Glutamatergic neuron (in vitro differentiated cells): ENCODE measurements at places on chromosomes 2 and 18. TPM values are rescaled to one million over a fixed set of nuclear protein-coding genes. Genes with fewer than 3 reads are reported as not detected.

GRCh38 chr2:237702441-237703391, 75.3 kb downstream of the LRRFIP1 start:
- peak overlapping the region; percentile 85 for H3K27ac ChIP-seq
- H3K36me3 ChIP-seq, result no peaks in the 10 kb centered on the region
- peaks cover 63% of the 10 kb centered on the region for H3K4me1 ChIP-seq
- no peak for DNase-seq
- H3K27me3 ChIP-seq, result peaks cover 5% of the 10 kb centered on the region
- peak overlapping the region; percentile 77 for H3K4me3 ChIP-seq

DNA sequence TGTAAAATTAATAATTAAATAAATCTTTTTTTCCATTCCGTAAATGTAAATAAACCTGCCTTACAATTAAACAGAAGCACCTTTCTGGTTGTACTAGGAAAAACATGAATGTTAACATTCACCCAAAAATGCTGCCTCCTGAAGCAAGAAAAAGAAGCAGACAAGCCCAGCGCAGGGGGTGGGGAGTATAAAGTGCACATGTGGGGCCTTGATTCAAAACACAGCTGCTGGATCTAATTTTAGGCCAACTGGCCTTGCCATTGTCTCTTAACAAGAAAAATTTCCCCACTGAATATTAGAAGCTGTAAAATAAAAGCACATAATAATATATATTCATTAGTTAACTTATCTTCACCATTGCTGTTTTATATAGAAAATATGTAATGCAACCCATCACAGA, 28.3 kb downstream of the TCF4 start:
- H3K27me3 ChIP-seq, result peaks cover 2% of the 10 kb centered on the region
- peaks cover 12% of the 10 kb centered on the region for H3K4me1 ChIP-seq
- no peak overlapping the region for H3K27ac ChIP-seq

DNA sequence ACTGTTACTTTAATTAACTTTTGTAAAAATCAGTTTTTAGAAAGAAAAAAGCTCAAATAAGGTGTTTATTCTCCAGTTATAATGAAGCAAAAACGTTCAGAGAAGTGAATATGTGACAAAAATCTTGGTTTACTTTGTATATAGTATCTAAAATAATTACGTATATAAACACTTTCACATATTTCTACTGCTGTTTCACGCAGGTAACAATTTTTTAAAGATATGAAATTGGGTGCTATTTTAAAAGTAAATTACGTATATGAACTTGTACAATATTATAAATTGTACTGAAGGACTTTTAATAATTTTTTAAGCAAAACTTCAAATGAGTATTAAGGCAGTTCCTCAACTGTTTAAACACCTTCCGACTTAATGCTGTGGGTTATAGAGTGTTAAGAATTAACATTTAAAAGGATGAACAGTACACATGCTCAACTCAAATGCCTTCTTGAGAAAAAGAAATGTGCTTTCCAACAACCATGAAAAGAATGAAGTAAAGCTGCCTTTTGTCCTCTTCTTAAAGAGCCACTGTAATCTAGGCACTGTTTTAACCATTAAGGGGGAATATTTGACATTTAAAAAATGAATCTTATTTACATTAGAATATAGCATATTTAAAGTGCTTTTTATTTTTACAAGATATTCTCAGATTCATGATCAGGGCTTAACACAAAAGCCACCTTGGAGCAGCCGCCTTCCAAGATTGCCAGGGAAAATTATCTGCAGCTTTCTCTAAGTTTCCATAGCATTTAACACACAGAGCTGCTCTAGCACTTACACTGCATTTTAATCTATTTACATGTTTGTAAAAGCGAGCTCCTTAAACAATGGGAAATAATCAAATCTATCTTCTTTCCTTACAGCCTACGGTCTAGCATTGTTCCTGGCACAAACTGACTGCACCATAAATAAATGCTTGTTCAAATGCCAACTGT, 56.5 kb upstream of the CDKL4 start:
- no peak overlapping the region for H3K27ac ChIP-seq
- no peaks in the 10 kb centered on the region for H3K36me3 ChIP-seq
- no peaks in the 10 kb centered on the region for H3K27me3 ChIP-seq
- no peaks in the 10 kb centered on the region for H3K4me1 ChIP-seq

DNA sequence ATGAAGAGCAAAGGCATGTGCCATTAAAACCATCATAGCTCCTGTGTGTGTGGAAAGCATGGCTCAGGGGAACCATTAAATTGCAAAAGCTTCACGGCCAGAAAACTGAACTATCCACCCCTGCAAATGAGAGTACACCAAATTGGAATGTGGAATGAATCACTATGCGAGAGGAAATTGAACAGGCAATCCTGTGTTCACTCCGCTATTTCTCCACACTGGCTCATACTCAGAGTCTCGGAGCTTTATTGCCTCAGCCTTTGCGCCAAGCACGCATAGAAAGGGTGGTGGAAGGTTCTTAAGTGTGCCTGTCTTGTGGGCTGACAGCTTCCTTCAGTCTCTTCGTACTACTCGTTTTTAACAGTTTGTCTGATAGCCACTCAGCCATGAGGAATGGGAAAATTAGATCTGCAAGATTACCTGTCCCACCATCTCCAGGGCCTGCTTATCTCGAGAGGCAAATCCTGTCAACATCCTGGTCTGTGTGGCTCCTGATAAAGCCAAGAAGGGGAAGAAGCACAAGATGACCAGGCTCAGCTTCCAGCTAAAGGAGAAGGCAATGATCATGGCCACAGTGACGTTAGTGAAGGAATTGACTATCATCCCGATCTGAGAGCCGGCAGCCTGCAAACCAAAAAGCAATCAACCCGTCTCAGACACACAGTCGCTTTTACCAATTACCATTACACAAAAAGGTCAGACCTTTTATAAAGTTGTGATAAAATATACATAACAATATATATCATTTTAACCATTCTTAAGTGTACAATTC, 34.9 kb downstream of the G6PC2 start:
- H3K27me3 ChIP-seq, result no peaks in the 10 kb centered on the region
- H3K27ac ChIP-seq, result no peak overlapping the region
- H3K36me3 ChIP-seq, result no peaks in the 10 kb centered on the region
- DNase-seq, result no peak
- no peaks in the 10 kb centered on the region for H3K4me1 ChIP-seq

- H3K4me3 ChIP-seq, result no peak overlapping the region
- peaks cover 2% of the 10 kb centered on the region for H3K27me3 ChIP-seq
- no peaks in the 10 kb centered on the region for H3K36me3 ChIP-seq
- H3K4me1 ChIP-seq, result peaks cover 14% of the 10 kb centered on the region
Measured at GRCh38 chr2:127864877-127865276, 6.9 kb upstream of the POLR2D start.

DNA sequence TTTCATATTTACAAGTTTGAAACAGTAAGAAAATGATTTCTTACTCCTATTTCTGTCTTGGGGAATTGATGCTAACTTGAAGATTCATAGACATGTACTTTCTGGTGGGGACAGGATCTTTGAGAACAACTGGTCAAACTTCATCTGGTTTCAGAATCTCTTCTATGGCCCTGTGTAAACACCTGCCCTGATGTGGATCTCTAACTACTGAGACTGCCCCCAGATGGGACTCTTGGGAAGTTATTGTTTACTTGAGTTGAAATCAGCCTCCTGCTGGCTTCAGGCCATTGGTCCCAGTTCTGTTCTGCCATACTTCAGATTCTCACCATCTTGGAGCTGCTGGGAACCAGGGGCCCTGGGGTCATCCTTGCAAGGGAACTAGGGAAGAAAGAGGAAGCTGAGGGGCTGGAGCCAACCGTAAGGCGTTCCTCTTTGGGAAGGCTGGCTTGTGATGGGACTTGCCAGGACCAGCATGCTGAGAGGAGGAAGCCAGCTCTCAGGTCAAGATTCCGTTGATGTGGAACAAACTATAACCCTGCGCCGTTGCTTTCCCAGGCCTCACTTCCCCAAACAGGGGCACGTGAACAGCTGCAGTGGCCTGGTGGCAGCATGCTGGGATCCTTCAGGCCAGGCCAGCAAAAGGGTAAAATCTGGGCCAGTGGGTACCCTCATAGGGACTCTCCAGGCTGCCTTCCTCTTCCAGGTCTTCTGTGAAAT, 135.5 kb upstream of the CXCR4 start:
- no peaks in the 10 kb centered on the region for H3K27me3 ChIP-seq
- no peak overlapping the region for H3K27ac ChIP-seq
- no peak overlapping the region for H3K4me3 ChIP-seq
- DNase-seq, result no peak

DNA sequence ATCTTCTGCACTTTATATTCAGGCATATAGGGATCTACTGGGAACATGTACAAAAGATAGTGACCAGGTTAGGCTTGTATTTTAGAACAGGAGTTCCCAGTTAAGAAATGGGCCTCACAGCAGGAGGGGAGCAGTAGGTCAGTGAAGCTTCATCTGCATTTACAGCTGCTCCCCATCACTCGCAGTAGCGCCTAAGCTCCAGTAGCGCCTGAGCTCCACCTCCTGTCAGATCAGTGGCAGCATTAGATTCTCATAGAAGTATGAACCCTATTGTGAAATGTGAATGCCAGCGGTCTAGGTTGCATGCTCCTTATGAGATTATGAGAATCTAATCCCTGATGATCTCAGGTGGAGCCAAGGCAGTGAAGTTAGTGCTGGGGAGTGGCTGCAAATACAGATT, 224.4 kb upstream of the CYRIA start:
- H3K36me3 ChIP-seq, result no peaks in the 10 kb centered on the region
- peak; percentile 22 for DNase-seq
- H3K4me3 ChIP-seq, result no peak overlapping the region
- H3K27ac ChIP-seq, result no peak overlapping the region
- no peaks in the 10 kb centered on the region for H3K4me1 ChIP-seq
- H3K27me3 ChIP-seq, result peaks cover 2% of the 10 kb centered on the region

DNA sequence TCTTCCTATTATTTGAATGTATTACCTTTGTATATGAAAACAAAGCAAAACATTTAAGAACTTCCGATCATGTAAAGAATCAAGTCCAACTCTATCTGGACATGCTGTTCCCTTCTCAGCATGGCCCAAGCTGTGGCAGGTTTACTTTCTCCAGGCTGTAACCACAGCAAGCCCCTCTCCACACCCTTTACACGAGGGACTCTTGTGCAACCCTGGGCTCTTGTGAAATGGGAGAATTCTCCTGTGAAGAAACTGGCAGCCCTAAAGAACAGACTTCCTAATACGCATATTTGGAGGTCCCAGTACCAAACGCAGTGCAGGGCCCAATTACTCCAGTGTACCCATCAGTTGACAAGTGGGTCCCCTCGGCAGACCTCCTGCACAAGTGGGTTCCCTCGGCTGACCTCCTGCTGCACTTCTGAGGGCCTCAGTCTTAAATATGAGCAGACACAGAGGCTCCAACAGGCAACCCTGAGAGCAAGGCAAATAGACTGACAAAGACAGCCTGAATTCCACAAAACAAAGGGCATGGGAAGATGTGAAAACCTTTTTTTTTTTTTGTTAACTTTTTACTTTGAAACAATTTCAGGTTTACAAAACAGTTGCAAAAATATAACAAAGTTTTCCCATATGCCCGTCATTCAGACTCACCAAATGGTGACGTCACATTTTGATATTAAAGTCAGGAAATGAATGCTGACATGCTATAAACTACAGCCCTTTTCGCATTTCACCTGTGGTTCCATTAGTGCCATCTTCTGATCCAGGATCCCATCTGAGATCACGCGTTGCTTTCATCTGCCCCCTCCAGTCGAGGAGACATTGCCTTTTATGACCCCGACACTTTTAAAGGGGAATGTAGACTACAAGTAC, 78.2 kb downstream of the FBXO15 start:
- no peaks in the 10 kb centered on the region for H3K36me3 ChIP-seq
- H3K27ac ChIP-seq, result no peak overlapping the region
- H3K4me1 ChIP-seq, result no peaks in the 10 kb centered on the region
- peaks cover 3% of the 10 kb centered on the region for H3K27me3 ChIP-seq
- H3K4me3 ChIP-seq, result no peak overlapping the region

- H3K27ac ChIP-seq, result no peak overlapping the region
- H3K4me3 ChIP-seq, result no peak overlapping the region
- no peak for DNase-seq
- H3K4me1 ChIP-seq, result peaks cover 6% of the 10 kb centered on the region
- H3K36me3 ChIP-seq, result no peaks in the 10 kb centered on the region
Measured at GRCh38 chr2:204982303-204982702, 437.0 kb downstream of the PARD3B start.

DNA sequence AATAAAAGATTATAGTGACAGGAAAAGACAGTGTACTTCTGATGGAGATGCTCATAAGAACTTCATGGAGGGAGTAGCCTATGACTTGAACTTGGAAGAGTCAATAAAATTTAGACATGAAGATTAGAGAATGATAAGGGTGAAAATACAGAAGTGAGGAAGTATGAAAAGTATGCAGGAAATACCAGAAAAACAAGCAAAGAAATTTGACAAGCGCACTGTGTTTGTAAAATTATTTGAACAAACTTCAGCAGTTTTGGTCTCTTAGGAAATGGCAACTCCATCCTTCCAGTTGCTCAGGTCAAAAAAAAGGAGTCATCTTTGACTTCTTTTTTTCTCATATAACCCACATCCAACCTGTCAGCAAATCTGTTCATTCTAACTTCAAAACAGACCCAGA, 864.0 kb upstream of the ZEB2 start:
- H3K4me1 ChIP-seq, result no peaks in the 10 kb centered on the region
- H3K27ac ChIP-seq, result no peak overlapping the region
- no peaks in the 10 kb centered on the region for H3K27me3 ChIP-seq
- H3K4me3 ChIP-seq, result no peak overlapping the region

DNA sequence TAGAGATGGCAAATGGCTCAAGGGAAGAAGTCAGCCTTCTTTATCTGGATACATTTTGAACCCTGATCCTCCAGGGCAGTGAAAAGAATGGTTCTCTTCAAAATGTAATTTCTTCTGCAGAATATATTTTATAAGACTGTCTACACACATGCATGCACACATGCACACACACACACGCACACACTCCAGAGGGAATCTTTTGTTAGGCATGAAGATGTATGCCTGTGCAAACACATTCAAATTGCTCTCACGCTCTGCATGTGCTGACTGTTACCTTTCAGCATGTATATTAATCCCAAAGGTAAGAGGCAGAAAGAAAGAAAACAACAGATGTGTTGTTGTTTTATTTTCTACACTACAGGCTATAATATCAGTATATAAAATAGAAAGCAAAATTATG, 43.2 kb downstream of the SLC5A7 start:
- H3K36me3 ChIP-seq, result no peaks in the 10 kb centered on the region
- no peak overlapping the region for H3K4me3 ChIP-seq
- no peak overlapping the region for H3K27ac ChIP-seq
- H3K4me1 ChIP-seq, result no peaks in the 10 kb centered on the region
- no peak for DNase-seq

GRCh38 chr2:205845446-205845845, 163.1 kb downstream of the NRP2 start:
- no peak for DNase-seq
- H3K27me3 ChIP-seq, result no peaks in the 10 kb centered on the region
- H3K4me3 ChIP-seq, result no peak overlapping the region
- no peaks in the 10 kb centered on the region for H3K36me3 ChIP-seq
- peaks cover 2% of the 10 kb centered on the region for H3K4me1 ChIP-seq
- no peak overlapping the region for H3K27ac ChIP-seq

- peak overlapping the region; percentile 79 for H3K27ac ChIP-seq
- peaks cover 3% of the 10 kb centered on the region for H3K27me3 ChIP-seq
- no peaks in the 10 kb centered on the region for H3K36me3 ChIP-seq
- peaks cover 51% of the 10 kb centered on the region for H3K4me1 ChIP-seq
- peak overlapping the region; percentile 28 for H3K4me3 ChIP-seq
Measured at GRCh38 chr18:8657050-8657820, 48.0 kb downstream of the RAB12 start.

GRCh38 chr2:108444941-108445840, 3.8 kb upstream of the GCC2 start:
- H3K27me3 ChIP-seq, result peaks cover 4% of the 10 kb centered on the region
- peaks cover 5% of the 10 kb centered on the region for H3K4me1 ChIP-seq
- no peaks in the 10 kb centered on the region for H3K36me3 ChIP-seq

ST3GAL5 gene
- 46.5 TPM for total RNA-seq

TXNDC2 gene
- not detected for total RNA-seq

RAX gene
- total RNA-seq, result not detected

ERMN gene
- total RNA-seq, result not detected

LAMA1 gene
- total RNA-seq, result 32.0 TPM
